ENCODE measurements at places on chromosomes 7 and 10. TPM values are rescaled to one million over a fixed set of nuclear protein-coding genes. Genes with fewer than 3 reads are reported as not detected.

DNA sequence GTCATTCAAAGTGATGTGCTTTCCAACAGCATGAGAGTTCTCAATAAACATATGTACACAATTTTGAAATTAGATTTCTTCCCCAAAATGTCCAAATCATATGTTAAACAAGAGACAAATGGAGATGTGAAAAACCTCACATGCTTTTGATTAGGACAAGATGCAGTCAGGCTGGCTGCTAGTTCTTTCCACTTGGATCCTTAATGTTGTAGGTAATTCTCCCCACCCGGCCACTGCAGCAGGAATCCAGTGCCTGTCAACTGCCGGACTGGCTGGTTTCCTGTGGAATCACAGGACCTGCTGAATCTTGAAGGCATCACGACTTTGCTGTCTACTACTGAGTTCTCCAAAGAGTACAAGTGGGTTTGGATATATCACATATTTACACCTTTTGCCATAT, 138.6 kb upstream of the AKR1E2 start:
- DNase-seq = no peak

- DNase-seq = no peak
Observed at GRCh38 chr7:17903337-17903736, 37.0 kb downstream of the SNX13 start.

- no peak for DNase-seq
Observed at GRCh38 chr7:158821171-158822031, 7.9 kb downstream of the ESYT2 start.

- no peak for DNase-seq
Observed at GRCh38 chr7:28301148-28301641, 111.1 kb upstream of the CREB5 start.

DNA sequence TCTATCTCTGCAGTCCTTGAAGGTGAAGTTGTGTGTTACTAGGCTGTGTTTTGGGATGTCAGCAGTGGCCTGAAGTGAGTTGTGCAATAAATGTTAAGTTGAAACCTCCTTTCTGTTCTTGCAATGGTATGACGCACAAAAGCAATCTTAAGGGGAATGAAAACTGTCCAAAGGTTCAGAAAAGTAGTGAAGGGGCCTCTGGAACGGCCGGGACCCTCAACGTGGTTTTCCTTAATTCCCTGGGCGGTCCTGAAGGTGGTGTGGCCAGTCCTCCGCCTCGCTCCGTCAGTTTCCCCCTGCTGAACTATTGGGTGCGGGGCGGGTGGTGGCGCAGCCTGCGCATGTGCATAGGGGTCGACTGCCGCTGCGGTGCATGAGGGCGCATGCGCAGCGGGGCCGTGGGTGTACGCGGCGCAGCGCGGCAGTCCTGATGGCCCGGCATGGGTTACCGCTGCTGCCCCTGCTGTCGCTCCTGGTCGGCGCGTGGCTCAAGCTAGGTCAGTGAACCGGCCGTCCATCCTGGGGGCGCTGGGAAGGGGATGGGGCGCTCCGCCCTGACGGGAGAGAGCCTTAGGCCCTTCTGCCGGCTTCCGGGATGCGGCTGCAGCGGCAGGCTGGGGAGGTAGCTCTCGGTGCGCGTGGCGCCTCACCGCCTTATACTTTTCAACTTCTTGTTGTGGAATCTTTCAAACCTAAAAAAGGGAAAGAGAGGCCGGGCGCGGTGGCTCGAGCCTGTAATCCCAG, at the start of gene SUMF2:
TSS of gene SUMF2 (plus strand) at position 405 of the 744 bp plus-strand sequence. CDS start at position 431, 26 bp downstream.
- DNase-seq = no peak

- DNase-seq = peak; percentile 60
Observed at GRCh38 chr10:90418869-90419652, 438.8 kb downstream of the HTR7 start.

GRCh38 chr7:134859783-134860182, 80.3 kb downstream of the CALD1 start:
- DNase-seq = no peak

DNA sequence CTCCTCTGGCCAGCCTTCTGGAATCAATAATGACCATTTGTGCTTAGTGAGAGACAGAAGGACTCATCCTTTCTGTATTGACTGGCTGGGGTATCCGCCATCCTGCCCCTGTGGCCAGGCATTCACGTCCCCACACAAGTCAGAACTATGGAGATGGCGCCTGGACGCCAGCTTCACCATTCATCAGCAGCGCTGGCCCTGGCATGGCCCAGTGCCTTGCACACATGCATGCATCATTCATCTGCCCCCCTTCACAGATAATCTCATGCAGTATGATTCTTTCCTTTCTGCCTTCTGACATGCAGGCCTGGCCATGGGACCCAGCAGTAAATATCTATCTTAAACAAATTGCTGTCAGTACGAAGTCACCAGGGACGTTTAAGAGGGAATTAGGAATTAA, 114.8 kb upstream of the MKI67 start:
- no peak for DNase-seq

DNA sequence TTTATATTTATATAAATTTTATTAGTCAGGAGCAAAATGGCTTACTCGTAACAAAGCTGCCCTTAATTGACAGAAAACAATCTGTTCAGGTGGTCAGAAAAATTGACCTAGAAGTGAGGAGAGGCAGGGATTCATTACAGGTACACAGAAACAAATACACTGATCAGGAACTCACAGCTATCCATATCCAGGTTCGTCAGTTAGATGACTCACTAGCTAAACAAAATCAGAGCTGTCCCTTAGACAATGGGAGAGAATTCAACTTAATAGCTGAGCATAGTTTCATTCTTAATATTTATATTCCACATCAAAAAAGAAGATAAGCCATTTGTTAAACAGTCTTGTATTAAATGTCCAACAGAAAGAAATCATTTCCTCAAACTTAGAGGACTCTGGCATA, 41.7 kb downstream of the HYCC1 start:
- DNase-seq = no peak

CLCN1 gene
- not detected for polyA plus RNA-seq

ORC5 gene
- polyA plus RNA-seq = 11.7 TPM

NME8 gene
- not detected for polyA plus RNA-seq

AKR1C8 gene
- not detected for polyA plus RNA-seq

C10orf105 gene
- polyA plus RNA-seq = 1.1 TPM

ACBD7 gene
- polyA plus RNA-seq = 0.76 TPM

CAV2 gene
- polyA plus RNA-seq = 245 TPM

Measured in BJ (cell line).